ENCODE measurements at places on chromosomes 12 and 14.

GRCh38 chr12:70615174-70615866, 21.9 kb downstream of the PTPRB start:
- no peak for DNase-seq

GRCh38 chr14:50725761-50726160, 57.7 kb upstream of the SAV1 start:
- DNase-seq = no peak

GRCh38 chr12:68237619-68238018, 12.0 kb upstream of the IL26 start:
- DNase-seq = no peak

GRCh38 chr12:6276956-6277620, 33.4 kb upstream of the PLEKHG6 start:
- DNase-seq = no peak

- DNase-seq = no peak
These were observed 277.5 kb upstream of the TBX3 start for GRCh38 chr12:114961491-114961890.

DNA sequence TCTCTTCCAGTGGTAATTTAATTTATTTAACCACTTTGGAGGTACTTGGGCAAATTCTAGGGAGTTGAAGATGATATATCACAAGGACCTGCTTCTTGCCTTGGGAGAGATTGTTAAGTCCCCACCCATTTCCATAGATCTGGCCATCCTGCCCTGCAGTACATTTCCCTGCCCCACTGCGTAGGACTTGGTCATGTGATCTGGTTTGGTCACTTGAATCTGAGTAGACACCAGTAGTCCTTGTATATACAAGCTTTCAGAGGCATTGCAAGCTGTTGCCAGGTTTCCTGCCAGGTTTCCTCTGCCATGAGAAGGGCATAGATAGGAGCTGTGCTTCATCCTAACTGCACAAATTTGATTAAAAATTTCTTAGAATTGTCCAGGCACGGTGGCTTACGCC, 200.0 kb downstream of the ADAMTS20 start:
- DNase-seq = no peak

DNA sequence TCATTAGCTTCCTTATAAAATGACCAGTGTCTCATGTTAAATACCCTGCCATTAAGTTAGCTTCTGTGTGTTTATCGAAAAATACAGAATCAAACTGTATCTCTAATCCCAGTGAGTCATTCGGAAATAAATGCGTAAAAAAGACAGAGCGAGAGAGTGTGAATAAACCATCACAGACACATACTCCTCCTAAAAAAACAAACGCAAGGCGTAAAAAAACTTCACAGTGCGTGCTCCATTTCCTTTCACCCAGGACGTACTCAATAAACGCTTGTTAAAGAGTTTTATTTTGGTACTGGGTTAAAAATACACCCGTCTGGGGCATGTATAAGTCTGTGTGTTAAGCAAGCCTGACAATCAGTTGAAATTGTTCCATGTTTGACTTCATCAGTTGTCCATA, 58.8 kb upstream of the ISM2 start:
- no peak for DNase-seq

DNA sequence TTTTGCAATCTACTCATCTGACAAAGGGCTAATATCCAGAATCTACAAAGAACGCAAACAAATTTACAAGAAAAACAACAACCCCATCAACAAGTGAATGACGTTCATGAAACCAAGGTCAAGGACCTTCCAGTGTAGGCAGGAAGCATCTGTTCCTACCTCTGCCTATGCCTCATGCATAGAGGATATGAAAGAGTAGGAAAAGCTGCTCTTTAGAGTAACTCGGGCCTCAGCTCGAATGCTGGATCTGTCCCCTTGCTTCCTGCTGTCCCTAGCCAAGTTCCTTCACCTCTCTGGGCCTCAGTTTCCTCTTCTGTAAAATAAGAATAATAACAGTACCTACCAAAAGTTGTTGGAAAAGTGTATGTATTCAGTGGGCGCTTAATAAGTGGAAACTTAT, 65.0 kb downstream of the FOXN4 start:
- no peak for DNase-seq

DNA sequence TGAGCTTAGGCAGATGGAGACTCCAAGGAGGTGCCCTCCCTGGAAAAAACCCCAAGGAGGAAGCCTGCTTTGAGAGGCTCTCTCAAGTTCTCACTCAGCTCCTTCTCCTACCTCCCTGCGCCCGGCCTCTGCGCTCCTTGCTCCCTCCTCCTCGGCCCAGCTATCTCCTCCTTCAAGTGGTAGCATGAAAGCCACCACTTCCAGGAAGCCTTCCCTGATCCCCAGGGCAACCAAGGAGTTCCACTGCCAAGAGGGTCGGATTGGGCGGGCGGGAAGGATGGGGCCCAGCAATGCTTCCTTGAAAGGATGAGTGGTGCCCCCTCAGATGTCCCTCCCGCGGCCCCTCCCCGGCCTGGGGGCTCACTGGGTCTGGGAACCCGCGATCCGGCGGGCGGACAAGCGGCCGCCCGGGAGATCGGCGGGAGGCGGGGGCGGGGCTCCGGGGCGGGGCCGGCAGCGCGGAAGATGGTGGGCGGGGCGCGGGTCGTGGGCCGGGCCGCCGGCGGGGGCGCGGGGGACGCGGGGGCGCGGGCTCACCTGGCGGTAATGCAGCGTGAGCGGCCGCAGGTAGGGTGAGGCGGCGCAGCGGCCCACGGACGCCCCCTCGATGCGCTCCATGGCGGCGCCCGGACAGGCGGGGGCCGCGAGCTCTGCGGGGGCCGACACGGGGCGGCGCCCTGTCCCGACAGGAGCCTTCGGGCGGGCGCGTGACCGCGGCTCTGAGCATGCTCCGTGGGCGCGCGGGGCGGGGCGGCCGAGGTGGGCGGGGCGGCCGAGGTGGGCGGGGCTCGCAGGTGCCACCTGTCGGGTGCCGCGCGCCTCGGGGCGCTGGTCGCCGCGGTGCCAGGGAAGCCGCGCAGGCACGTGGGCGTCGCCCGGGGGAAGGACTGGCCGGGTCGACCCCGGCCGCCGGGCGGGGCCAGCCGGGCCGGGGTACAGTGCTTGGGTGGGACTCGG, at the start of gene NUDT14:
Gene NUDT14 (minus strand): TSS at position 721 of the 957 bp plus-strand sequence. CDS start 103 bp downstream, at position 618.
- DNase-seq = peak; percentile 27

- no peak for DNase-seq
These were observed 185.8 kb upstream of the NUDT4 start for GRCh38 chr12:93191956-93192355.
